Fibroblast of skin of back (primary cell): ENCODE measurements at places on chromosomes 1 and 21.

- peak; percentile 48 for DNase-seq
Measured at GRCh38 chr1:115642168-115643072, 650 bp downstream of the VANGL1 start.

DNA sequence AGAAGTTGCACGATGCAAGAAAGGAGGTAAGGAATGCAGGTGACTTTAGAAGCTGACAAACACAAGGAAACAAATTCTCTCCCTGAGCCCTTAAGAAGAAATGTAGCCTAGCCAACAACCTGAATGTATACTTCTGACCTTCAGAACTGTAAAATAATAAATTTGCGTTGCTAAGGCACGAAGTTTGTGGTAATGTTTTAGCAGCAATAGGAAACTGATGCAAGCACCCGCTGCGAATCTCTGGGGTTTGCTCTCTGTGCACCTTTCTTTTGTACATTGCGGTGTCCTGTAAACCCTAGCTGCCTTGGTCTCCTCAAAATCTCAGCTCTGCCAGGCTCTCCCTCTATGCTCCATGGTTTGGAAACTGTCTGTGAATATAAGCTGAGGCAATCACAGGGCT, 15.1 kb downstream of the CD53 start:
- no peak for DNase-seq

- DNase-seq = no peak
Measured at GRCh38 chr1:164498792-164499191, 60.2 kb upstream of the PBX1 start.

DNA sequence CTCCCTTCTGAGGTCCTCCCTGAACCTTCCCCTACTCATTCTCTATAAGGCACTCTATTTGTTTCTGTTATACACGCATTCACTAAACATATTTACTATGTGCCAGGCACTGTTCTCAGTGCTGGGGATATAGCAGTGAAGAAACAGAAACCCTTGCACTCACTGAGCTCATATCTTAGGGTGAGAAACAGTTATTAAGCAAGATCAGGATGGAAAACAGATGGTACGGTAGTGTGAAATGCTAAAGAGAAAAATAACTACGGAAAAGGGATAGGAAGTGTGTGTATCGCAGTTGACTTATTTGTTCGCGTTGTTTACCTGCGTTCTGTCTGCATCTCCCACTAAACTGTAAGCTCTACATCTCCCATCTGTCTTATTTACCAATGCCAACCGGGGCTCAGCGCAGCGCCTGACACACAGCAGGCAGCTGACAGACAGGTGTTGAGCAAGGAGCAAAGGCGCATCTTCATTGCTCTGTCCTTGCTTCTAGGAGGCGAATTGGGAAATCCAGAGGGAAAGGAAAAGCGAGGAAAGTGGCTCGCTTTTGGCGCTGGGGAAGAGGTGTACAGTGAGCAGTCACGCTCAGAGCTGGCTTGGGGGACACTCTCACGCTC, 572 bp downstream of the CYB5RL start:
- DNase-seq = no peak

DNA sequence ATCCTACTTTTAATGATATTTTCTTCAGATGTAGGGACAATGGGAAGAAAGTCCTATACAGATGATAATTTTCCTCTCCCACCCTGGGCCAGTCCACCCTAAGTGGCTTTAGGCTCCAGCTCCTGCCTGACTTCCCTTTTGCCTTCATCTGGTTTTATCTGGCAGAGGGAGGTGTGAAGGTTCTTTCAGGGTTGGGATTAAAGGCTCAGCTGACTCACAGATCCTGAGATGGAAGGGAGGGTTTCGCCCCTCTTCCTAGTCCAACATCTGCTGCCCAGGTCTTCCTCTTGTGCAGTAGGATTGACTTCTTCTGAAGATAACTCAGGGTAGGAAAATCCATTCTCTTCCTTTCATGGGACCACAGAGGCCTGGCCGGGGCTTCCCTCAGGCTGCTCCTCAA, 362.4 kb upstream of the KAZN start:
- DNase-seq = no peak

DNA sequence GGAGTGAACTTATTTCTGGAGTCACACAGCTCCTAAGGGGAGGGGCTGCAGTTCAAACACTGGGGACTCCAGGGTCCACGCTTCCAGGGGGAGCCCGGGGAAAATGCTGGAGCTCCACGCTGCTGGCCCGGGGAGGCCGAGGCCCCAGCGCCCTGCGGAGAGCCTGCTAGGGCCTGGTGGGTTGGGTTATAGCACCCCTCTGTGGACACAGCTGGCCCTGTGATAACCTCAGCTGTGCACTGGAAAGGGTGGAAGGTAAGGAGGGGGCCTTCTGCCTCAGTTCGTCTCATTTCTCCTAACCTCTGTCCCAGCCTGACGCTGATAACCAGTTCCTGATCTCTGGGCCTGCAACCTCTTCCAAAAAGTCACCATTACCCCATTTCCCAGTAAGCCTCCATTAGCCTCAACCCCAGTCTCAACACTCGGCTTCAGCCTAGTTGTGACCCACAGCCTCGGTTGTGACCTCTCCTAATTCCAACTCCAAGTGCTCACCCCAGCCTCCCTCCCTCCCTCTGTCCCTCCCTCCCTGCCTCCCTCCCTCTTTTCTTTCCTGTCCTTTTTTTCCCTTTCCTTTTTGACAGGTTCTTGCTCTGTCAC, 7.1 kb downstream of the NBL1 start:
- DNase-seq = peak; percentile 41

- DNase-seq = no peak
Measured at GRCh38 chr1:21307210-21307609, 16.9 kb upstream of the ECE1 start.

GRCh38 chr21:17848228-17848627, 29.1 kb upstream of the C21orf91 start:
- peak; percentile 92 for DNase-seq

DNA sequence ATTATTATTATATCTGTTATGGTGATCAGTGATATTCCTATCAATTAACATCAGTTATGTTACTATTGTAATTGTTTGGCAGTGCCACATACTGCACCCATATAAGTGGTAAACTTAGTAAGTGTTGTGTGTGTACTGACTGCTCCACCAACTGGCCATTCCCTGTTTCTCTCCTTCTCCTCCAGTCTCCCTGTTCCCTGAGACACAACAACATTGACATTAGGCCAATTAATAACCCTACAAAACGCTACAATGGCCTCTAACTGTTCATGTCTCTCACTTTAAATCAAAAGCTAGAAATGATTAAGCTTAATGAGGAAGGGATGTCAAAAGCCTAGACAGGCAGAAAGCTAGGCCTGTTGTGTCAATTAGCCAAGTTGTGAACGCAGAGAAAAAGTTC, 6.6 kb upstream of the THRAP3 start:
- DNase-seq = peak; percentile 26

GRCh38 chr21:43355925-43356289, 71.0 kb downstream of the SIK1 start:
- DNase-seq = no peak

- no peak for DNase-seq
Measured at GRCh38 chr21:31213787-31214186, 130.3 kb downstream of the TIAM1 start.

- peak; percentile 71 for DNase-seq
Measured at GRCh38 chr21:27047658-27048314, 80.9 kb upstream of the ADAMTS5 start.

- DNase-seq = peak; percentile 90
Measured at GRCh38 chr21:26388731-26389231, 184.3 kb downstream of the CYYR1 start.

DNA sequence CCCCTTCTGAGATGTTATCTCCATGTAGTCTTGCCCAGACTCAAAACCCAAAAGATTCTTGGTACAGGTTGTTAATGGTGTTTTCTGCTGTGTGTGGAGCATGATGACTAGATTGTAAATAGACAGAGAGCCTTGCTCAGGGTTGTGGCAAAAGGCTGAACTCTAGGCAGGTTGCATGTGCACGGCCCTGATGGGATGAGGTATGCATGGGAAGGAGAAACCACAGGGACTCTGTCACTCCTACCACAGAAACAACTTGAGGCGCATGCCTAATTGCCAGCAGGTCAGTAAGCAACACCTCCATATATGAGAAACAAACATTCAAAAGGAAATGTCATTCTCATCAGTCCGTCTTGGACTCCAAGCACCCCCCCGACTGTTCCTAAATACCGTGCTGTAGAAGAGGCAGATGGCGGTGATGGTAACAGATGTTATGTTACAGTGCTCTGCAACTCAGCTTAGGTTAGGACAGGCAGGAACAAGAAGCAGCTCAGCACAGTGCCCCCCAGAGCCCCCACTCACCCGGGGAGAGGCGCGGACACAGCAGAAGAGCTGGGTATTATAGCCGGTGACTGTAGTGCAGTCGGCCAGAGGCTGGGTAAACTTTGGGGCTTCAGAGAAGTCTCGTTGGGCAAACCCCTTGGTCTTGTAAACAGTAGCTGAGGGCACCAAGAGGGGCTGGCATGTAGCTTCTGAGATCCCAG, 10.9 kb downstream of the MYBPHL start:
- DNase-seq = no peak

GRCh38 chr1:7265771-7266371, 480.6 kb downstream of the CAMTA1 start:
- peak; percentile 85 for DNase-seq

GRCh38 chr1:200038981-200039848, 11.7 kb downstream of the NR5A2 start:
- peak; percentile 30 for DNase-seq

GRCh38 chr1:234486858-234487840, 8.2 kb upstream of the TARBP1 start:
- DNase-seq = peak; percentile 72

GRCh38 chr1:54287176-54287650, 87.2 kb downstream of the MRPL37 start:
- peak; percentile 88 for DNase-seq

- no peak for DNase-seq
Measured at GRCh38 chr1:184170719-184171118, 119.2 kb downstream of the TSEN15 start.

DNA sequence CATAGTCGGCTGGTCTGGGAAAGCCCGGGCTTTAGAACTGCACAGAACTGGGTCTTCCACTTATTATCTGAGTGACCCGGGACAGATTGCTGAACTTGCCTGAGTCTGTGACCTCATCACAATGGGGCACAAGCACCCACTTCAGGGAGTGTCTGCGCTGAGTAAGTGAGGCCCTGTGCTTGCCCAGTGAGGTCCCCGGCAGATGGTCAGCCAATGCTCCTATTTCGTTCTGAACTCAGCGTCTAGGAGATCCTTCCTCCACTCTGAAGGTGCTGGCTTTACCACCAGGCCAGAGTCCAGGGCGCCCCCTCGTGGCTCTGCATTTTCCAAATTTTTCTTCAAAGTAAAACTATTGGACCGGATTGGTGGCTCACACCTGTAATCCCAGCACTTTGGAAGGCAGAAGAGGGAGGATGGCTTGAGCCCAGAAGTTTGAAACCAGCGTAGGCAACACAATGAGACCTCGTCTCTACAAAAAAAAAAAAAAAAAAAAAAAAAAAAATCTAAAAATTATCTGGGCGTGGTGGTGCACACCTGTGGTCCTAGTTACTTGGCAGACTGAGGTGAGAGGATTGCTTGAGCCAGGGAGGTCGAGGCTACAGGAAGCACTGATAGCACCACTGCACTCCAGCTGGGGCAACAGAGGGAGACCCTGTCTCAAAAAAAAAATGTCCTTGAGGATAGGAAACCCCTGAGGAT, 61.7 kb downstream of the FCRL5 start:
- DNase-seq = peak; percentile 62

- DNase-seq = no peak
Measured at GRCh38 chr21:45086337-45086958, 12.1 kb downstream of the ADARB1 start.

- DNase-seq = no peak
Measured at GRCh38 chr1:226982451-226983177, 42.5 kb downstream of the COQ8A start.

DNA sequence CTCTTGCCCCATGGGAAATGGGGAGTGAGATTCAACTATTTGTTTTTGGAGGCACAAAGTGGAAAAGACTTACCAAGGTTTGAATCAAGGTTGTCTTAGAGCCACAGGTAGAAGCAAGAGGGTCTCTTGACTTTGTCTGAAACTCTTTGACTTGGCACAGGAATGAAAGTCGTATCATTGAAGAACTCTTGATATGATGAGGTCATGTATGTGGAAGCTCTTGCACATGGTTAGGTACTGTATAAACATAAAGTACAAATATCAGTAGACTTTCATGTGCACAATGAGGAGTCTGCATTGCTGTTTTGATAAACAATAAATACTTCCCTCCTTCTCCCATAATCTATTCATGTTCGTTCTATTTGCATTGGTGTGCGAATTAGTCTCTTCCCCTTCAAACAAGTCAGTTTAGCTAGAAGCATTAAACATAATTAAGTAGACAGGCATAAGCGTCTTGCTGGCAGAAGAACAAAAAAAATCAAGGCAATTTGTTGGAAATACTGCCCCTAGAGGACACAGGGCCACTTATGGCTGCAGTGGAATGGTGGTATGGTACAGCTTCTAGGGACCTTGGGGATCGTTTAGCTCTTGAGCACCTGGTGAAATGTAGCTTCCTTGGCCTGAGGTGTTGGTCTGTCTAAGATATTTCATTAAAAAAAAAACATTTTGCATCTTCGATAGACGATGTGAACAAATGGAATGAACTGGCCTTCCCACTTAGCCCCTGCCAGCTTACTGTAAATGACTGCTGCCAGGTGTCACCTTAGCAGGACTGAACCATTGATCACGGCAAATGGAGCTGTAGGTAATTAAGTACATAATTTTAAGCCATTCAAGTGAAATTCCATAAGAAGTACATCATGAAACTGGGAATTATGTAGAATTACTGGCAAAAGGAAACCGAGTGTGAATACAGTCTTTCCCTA, 218.0 kb upstream of the GALNT2 start:
- DNase-seq = peak; percentile 12

DNA sequence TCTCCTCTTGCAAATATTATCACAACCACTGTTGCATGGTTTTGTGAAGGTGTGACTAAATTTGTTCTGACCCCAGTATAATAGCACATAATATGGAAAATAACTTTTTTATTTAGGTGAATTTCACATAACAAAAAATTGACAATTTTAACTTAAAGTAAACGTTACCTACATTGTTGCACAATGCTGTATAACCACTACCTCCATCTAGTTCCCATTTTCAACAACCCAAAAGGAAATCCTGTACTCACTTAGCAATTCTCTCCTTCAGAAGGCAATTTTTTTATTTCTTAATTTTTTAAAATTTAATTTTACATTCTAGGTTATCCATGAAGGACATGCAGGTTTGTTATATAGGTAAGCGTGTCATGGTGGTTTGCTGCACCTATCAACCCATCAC, 95.2 kb downstream of the KCNJ6 start:
- no peak for DNase-seq

DNA sequence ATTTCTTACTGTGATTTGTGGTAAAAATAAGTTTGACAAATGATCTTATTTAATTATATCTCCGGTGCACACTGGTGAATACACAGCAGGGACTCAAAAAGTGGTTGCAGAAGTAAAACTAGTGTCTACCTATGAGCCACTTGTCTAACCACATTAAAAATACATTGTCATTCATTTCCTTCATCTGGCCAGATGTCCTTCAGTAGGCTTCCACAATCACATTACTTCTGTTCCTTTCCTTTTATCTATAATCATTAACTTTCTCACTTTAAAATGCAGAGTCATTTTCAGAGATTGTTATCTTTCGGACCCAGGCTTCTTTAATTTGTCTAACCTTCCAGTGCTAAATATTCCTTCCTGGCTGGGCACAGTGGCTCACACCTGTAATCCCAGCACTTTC, 3.0 kb downstream of the RBBP5 start:
- DNase-seq = no peak

- DNase-seq = no peak
Measured at GRCh38 chr1:97630281-97630680, 290.6 kb downstream of the DPYD start.
